ENCODE measurements at places on chromosomes 6 and 20.
A peak's percentile ranks its signal among the peaks of the same experiment; 100 is the strongest.

- DNase-seq, result no peak
Measured at GRCh38 chr6:15996030-15996429, 132.9 kb upstream of the MYLIP start.

- DNase-seq, result no peak
Measured at GRCh38 chr20:63855363-63856097, 5.8 kb upstream of the ABHD16B start.

- DNase-seq, result no peak
Measured at GRCh38 chr6:43491750-43492661, 14.6 kb downstream of the TJAP1 start.

- no peak for DNase-seq
Measured at GRCh38 chr6:77762386-77762785, 109.5 kb downstream of the MEI4 start.

DNA sequence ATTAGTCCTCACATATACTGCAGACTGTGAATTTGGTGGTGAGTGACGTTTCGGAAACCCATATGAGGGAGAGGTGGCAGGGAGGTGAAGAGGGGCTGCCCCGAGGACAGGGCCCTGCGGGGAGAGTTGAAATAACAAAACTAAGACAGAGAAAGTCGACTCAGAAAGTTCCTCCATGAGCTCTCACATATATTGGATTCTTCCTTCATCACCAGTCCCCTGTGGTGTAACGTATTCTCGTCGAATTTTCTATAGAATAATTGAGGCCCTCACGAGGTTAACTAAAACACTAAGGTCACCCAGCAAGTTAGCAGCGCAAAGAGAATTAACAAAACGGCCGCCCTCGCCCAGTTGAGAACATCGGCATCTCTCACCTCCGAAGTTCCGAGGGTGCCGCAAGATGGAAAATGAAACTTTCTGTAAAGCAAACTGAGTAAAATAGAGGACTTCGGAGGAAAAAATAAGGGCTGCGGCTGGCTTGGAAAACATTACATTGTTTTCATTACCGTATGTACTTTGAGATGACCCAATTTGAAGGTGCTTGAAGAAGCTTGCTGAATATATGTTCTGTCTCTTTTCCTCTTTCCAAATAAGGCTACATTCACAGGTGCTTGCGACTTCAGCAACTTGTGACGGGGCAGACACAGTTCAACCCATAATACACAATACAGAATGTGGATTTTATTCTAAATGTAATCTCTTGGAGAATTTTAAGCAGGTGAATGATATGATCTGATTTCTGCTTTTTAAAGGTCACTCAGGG lies 490.9 kb upstream of the JARID2 start:
- DNase-seq, result peak; percentile 48

DNA sequence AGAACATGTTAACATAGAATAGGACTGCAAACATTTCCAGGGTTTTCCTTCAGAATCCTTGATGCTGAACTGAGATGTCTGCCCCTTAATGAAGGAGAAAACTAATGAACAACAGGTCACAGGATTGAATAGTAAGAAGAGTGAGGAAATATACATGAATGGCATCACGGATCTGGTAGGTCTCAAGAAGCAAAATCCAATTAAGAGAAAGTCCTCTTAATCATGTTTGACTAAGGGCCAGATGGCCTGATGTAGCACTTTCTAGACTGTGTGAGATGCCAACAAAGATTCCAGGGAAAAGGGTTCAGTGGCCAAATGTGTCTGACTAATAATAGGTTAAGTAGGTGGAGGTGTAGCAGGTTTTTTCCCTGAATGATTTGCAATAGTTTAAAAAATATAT lies 13.7 kb upstream of the SHPRH start:
- DNase-seq, result no peak

- DNase-seq, result no peak
Measured at GRCh38 chr6:30169658-30170614, 6.6 kb downstream of the TRIM15 start.

DNA sequence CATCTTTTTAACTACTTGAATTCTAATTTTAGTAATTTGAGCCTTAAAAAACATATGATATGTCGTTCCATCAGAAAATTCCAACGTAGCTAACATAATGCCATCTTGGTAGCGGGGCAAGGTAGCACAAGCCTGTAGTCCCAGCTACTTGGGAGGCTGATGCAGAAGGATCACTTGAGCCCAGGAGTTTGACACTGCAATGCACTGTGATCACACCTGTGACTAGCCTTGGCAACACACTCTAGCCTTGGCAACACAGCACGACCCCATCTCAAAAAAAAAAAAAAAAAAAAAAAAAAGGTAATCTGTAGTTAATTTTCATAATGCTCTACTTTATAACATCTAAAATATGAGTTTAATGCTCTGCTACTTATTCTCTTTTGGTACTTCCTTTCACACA lies 6.7 kb downstream of the BCLAF1 start:
- DNase-seq, result no peak

DNA sequence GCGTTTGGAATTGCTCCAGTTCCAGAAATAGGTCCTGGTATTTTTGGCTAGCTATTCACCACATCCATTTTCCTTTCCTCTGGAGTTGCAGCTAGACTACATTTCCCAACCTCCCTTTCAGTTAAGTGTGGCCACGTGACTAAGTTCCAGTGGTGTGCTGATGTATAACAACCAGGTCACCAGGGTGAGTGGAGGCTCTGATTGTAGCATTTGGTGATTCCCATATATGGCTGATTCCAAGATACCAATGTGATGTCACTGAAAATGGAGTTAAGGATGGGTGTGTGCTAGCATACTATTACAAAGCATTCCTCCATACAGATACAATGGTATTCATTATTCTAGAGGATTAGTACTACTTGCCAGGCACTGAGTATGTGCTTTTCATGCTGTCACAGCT lies 49.7 kb upstream of the STK35 start:
- no peak for DNase-seq

GRCh38 chr20:775679-776135 lies 7.4 kb upstream of the SLC52A3 start:
- DNase-seq, result no peak

- DNase-seq, result no peak
Measured at GRCh38 chr6:121826156-121826810, 390.8 kb downstream of the GJA1 start.

DNA sequence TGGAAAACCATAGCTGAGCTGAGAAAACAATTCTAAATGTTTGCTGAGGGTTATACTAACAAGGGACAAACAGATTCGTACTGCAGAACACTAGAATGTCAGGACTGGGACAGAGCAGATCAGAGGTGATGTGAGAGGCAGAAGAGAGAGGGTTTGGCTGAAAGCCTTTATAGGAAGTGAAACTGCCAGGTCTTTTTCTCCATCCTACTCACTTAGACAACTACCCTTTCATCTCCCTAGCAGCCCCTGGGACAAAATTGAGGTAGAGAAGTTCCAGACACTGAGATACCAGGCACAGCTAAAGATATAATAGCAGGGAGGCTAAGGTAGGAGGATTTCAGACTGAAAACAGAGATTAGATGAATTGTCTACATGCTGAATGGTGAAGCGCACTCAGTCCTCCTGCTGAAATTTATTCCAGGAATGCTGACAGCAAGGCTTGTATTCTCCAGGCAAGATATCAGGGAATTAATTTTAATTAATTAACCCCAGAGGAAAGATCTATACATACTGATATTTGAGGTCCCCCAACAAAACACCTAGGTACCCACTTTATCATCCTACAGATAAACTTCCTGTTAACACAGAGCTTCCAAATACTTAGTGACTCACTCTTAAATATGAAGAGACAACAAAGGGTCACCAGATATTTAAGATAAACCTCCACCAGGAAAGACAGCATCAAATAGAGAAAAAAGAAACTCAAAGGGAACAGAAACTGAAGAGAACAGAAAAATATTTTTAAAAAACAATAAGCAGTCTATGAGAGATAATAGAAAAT lies 12.6 kb upstream of the EIF2S2 start:
- no peak for DNase-seq

GRCh38 chr20:43981540-43981939 lies 66.9 kb downstream of the TOX2 start:
- no peak for DNase-seq

DNA sequence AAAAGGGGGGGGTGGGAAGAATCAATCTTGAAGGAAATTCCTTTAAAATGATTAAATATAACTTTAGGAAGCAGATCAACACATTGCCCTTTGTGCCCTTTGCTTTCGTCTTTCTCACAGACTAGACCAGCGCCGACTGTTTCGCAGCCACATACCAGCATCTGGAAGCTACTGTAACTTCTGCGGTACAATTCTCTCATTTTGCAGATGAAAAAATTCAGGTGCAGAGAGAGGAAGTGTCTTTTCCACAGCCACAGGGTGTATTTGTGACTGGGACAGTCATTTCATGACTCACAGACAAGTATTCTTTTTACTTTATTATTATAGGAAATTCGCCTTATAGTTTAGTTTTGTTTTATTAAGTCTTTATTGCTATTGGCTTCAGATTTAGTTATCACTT lies 84.2 kb downstream of the UST start:
- no peak for DNase-seq

DNA sequence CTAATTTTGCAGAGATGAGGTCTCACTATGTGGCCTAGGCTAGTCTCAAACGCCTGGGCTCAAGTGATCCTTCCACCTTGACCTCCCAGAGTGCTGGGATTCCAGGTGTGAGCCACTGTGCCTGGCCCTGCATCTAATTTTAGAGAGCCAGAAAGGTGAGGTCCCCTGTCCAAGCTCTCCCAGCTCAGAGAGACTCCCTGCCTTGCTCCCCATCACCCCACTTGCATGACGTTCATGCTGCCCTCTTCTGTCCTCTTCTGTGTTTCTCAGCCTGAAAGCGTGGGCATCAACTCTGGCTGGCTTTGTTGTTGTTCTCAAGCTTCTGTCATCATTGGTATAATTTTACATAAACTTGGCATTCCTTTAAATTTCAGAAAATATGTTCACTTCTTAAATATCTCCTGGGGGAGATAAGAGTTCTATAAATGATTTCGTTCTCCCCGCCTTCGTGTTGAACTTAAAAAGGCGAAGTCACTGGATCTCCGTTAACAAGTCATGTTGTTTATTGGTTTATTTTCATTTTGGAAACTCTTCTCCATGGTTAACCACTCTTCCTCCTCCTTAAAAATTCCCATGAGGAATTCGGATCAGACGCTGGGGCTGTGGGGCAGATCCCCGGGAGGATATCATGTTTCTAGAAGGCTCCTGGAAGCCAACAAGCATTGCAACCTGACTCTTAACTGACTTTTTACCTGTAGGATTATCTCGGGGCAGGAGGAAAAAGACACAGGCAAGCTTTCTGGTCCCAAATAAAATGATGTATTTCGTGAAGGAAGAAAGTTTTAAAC lies 13.2 kb upstream of the PARD6B start:
- DNase-seq, result no peak
